ENCODE measurements at places on chromosomes 6 and 20.

DNA sequence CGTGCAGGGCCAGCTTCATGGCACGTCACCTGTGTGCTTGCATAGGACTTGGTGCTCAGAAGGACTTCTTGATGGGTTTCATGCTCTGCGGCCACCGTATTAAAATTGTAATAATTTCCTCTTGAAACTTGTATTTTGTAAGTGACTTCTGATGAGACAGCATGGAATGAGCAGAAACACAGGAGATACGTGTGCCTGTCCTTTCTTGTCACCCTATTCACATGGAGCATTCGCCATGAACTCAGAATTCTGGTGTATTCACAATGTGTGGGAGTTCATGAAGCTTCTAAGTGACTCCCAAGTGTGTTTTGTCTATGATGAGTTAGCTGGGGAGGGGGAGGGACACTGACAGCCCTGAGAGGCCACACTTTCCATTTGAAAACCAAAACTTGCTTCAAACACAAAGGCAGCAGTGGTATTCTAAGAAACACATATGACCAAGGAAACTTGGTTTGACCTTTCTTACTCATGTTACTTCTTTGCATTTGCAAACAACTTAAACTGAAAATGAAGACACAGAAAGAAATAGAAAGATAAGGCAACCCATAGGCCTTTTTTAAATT is 92.1 kb upstream of the NEDD9 start:
- no peak for DNase-seq

DNA sequence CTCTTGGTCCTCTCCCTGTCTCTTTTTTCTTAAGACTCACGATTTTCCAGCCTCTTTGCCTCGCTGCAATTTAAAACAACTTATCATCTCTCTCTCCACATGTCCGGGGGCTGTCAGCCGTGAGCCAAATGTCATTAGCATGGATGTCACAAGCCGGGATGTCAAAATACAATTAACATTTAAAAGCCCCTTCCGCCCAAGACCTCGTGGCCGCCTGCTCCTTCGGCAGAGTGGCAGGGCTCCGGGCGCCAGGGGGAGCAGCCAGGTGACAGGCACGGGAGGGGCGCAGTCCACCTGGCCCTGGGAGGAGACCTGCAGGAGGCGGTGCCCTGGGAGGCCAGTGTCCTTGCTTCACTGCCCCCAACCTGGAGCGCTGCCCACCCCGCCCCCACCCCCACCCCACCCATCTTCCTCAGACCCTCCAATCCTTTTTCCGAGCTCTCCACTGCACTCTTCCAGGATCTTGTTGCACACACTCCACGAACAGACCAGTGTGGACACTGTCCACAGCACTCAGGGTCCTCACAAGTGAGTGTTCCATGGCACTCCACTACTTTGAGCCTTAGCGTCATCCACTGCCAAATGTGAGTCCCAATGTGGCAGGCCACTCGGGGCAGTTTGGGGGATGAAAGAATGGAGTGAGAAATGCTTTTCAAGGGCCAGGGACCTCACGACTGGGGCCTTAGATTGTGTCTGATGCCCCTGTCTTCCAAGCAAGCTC is 5.6 kb upstream of the GRM4 start:
- DNase-seq, result no peak

GRCh38 chr6:105982761-105983540 is 103.2 kb upstream of the PRDM1 start:
- no peak for DNase-seq

DNA sequence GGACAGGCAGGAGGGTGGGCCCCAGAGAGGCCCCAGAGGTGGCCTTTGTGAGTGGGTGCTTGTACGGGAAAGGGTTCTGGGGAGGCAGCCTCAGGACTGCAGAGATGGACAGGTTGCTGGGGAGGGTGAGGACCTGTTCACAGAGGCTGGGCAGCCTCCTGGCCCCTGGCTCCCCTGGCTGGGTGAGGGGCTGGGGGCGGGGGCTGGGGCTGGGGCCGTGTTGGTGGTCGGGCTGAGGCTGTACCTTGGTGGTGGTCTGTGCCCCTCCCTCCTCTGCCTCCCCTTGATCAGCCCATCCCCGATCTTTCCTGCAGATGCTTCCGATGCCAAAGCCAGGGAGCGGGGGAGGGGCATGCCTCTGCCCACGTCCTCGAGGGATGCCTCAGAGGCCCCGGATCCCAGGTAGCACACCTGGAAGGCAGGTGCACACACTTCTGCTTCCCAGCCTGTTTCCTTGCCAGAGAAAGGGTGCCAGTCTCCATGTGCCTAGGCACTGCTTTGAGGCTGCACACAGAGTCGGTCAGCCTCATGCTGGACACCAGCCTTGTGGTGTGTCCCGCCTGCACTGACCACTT is 4.8 kb downstream of the TCEA2 start:
- no peak for DNase-seq

DNA sequence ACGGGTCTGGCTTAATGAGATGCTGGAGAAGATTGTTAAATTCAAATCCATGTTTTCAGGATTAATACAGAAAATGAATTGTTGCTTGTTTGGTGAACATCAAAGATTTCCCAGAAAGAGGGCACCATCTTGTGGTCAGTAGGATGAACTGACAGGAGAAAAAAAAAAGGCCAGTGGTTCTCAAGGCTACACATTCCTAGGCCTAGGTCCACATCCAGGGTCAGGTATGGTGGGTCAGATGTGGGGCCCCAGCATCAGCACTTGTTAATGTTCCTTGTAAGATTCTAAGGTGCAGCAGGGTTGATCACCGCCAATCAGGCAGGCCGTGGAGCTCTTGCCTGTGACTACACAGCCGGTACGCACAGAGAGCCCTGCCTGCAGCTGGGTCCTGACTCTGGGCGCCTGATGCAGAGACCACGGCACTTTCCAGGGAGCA is 34.0 kb upstream of the FOXO3 start:
- peak; percentile 56 for DNase-seq

- no peak for DNase-seq
These were observed 37.1 kb upstream of the FILIP1 start for GRCh38 chr6:75530696-75531095.

DNA sequence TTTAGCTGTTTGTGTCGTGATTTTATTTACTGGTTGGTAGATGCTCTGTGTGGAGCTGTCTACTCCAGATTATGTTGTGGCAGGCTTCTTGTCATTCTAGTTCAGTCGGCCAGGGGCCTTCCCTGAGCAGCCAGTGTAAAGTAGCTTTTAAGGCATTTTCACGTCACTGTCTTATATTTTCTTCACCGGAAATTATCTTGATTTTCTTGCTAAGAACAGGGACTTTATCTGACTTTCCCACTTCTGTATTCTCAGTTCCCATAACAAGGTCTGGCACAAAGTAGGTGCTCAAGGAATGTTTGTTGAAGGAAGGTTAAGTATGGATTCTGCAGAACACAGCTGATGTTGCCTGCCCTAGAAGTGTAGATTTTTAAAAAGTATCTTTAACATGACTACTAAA is 868 bp downstream of the LTV1 start:
- DNase-seq, result no peak

Measured in CD4-positive, alpha-beta T cell (primary cell).